ENCODE measurements at places on chromosomes 4 and X.

DNA sequence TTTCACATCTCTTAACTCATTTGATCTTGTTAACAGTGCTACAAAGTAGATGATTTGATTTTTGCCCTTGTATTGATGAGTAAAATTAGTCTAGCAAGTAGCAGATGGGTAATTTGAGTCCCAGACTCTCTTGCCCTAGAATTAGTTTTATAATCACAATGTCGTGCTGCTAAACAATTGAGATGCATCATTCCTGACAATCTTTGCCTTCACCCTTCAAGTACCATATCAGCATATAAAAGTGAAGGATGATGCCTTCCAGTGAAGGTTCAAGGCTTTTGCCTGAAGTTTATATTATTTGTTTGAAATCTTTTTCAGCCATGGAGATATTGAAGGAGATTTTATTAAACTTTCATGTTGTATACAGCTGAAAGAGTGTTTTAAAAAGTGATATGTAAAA lies 141.4 kb downstream of the GRID2 start:
- DNase-seq: no peak

DNA sequence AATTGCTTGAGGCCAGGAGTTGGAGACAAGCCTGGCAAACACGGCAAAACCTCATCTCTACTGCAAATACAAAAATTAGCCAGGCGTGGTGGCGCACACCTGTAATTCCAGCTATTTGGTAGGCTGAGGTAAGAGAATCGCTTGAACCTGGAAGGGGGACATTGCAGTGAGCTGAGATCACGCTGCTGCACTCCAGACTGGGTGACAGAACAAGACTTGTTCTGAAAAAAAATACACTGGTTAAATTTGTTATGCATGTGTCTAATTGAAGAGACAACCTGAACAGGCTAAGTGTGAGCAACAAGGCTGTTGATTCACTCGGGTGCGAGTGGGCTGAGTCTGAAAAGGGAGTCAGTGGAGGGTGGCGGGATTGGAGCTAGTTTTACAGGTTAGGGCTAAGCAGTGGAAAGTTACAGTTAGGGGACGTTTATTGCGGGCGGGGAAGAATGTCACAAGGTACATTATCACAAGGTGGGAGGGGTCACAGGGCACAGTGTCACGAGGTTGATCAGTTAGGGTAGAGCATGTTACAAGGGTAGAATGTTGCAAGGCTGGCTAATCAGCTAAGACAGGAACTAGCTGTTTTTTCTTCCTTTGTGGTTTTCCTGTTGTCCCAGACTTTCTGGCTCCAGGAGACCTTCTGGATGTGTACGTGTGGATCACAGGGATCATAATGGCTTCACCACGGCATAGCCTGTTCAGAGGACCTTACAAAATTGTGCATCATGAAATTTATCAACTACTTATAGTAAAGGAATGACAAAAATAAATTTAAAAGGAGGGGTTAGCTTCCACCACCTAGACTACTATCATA lies 115.8 kb downstream of the NAA11 start:
- DNase-seq: peak; percentile 99

- no peak for DNase-seq
These were observed 123.4 kb upstream of the GUCY1A1 start for GRCh38 chr4:155543126-155543765.

DNA sequence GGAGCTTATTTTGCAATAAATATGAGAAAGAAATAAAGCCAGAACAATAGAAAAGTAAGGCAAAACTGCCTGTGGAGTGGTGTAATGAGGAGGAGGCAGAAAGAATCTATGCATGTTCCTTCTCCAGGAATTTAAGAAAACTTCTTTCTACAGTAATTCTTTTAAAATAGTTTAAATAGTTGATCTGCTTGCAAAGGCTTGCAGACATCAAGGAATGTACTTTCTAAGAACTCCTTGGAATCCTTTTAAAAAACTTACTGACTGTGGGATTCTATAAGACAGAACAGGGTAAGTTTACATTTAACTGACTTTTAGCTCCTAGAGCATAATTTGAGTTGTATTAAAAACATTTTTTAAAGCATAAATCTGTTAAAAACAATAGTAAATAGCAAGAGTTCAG lies 63.2 kb upstream of the ALB start:
- no peak for DNase-seq

- DNase-seq: peak; percentile 20
These were observed 37.6 kb downstream of the ARFIP1 start for GRCh38 chr4:152817331-152817730.

DNA sequence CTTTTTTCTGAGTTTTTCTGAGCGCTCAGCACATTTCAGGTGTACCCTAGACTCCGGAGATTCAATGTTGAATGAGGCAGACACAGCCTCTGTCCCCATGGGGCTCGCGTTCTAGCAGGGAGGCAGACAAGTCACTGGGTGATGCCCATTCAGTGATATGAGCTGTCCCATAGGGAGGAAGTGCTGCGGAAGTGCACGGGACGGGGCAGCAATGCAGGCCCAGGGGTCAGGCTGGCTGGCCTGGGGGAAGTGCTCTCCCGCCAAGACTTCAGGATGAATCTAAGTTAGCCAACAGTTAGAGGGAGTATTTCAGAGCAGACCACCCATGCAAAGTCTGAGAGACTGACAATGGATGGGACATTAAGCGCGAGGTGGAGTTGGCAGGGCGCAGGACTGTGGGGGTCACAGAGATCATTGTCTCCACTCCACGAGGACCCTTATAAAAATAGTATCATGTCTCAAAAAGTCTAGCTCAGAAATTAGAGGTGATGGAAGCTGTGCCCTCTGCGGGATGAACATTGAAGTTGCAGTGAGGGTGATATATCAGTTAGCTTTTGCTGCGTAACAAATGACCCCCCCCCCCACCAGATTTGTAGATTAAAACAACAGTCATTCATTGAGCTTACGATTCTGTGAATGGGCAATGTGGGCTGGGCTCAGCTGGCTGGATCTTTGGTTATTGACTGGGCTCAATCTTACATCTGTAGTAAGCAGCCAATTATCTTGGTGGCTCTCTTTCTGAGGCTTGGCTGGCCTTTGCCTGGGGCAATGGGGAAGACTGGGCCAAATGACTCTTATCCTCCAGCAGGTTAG lies 16.4 kb downstream of the PSAPL1 start:
- DNase-seq: no peak
